ENCODE measurements at places on chromosomes 12 and 14.

DNA sequence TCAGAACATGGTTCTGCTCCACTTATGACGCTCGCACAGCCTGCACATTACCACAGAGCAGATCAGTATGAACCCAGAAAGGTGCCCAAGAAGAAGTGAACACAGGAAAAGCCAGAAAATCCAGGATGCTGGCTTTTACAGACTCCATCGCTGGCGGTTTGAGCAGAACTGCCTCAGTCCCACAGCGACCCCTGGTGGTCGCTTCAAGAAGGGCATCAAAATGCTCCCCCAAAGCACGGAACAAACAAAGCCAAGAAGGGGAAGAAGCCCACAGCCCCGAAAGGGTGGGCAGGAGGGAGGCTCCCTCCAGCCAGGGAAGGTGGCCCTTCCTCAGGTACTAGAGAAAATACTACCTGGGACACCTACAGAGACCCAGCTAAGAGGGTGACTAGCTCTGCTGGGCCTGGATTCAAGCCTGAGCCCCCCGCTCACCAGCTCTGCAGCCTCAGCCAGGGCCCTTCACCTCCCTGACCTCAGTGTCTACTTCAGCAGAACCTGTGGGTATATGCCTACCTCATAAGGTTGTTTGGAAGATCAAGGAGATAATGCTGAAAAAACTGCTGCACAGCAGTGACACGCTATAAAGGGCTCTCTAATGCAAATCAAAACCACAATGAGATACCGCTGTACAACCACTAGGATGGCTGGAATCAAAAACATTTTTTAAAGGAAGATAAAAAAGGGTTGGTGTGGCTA, 98.1 kb downstream of the NCOR2 start:
- no peak for DNase-seq

- DNase-seq: no peak
Measured at GRCh38 chr12:29398495-29398894, 17.5 kb upstream of the ERGIC2 start.

DNA sequence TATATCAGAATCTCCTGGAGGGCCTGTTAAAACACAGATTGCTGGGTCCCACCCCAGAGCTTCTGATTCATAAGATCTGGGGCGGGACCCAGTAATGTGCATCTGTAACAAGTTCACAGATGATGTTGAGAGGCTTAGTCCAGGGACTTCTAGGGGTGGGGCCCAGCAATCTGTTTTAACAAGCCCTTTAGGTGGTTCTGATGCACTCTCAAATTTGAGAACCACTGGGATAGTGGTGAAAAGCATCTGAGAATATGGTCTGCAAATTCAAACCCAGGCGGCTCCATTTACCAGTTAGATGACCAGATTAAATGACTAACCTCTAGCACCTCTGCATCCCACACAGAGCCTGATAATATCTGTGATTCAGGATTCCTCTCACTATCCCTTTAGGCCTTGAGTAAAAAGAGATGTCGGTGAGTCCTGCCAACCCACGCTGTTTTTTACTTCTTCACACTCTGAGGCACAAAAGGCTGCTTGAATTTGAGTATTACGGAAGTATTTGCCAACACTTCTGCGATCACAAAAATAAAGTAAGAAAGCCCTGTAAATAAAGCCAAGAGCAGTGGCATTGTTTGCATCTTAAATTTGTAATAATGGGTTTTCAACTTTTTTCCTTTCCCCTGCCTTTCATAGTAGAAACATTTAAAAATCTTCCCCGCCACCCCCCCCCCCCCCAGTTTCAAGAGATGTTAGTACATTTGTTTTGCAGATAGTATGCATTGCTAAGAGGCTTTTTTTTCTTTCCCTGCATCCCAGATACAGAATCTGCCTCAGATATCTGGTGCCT, 1.8 kb upstream of the FRS2 start:
- no peak for DNase-seq

DNA sequence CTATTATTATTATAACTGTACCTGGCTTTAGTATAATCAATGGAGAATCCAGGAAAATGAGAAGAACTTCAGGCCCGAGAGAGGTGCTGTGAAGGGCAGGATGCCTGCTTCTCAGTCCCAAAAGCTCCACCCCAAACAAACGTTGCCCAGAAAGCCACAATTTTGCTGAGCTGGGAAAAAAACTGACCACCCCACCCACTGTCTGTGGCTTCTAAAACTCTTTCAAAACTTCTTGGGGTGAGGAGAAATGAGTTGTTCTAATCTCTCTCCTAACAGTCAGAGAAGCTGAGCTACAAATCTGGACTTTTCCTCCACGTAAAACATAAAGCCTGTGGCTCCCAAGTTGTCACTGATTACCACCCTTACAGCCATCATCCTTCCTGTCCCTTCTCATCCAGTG, 13.4 kb downstream of the VDR start:
- no peak for DNase-seq

DNA sequence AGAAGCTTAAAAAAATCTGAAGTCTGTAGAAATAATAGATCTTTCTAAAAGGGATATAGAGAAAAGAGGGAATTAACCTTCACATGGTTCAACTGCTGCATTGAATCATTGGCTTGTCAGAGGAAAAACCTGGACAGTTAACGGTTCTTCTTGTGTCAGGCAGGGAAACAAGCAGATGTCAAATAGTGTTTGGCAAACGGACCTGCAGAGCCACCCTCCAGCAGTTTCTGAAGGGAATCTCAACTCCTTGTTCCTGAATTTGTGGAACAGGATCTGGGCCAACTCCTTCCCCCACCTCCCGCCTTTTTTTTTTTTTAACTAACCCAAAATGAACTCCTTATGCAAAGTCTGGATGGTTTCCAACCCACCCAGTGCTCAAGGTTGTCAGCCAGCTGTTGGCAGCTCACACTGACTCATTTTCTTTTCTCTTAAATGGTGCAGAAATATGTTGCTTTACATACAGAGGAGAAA, 187.3 kb downstream of the CAND1 start:
- DNase-seq: no peak

- no peak for DNase-seq
Measured at GRCh38 chr14:24858052-24858451, 191.9 kb downstream of the STXBP6 start.

GRCh38 chr12:98198261-98198982, 317.0 kb upstream of the TMPO start:
- DNase-seq: no peak

GRCh38 chr12:11896417-11896929, 174.3 kb upstream of the BCL2L14 start:
- DNase-seq: no peak

DNA sequence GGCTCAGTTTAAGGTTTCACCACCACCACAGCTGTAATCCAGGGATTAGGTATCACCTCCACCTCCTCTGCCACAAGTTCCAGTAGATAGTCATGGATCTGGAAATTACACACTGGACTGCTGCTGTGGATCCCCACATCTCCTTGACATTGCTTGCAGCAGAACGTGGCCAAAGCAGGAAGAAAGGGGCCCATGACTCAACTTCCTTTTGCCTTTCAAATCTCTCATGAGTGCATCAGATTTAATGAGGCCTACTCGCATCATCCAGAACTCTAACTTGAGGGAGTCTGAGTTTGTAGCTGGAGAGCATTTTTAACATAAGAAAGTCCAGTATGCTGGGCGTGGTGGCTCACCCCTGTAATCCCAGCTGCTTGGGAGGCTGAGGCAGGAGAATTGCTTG, 29.2 kb upstream of the TMED10 start:
- no peak for DNase-seq

DNA sequence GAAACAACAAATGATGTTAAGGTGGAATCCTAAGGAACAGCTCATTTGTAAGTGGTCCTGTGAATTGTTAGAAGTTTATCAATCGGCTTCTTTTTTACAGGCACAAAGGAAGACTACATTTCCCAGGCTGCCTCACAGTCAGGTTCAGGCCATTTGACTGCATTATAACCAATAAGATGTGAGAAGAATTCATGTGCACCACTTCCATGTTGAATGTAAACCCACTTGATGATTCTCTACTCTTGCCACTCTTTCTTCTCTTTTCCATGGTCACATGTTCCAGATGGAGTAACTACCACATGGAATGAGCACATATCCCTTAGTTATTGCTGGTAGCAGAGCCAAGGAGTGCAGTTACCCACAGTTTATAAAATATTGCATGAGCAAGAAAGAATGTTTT, 67.1 kb upstream of the GZMB start:
- no peak for DNase-seq

DNA sequence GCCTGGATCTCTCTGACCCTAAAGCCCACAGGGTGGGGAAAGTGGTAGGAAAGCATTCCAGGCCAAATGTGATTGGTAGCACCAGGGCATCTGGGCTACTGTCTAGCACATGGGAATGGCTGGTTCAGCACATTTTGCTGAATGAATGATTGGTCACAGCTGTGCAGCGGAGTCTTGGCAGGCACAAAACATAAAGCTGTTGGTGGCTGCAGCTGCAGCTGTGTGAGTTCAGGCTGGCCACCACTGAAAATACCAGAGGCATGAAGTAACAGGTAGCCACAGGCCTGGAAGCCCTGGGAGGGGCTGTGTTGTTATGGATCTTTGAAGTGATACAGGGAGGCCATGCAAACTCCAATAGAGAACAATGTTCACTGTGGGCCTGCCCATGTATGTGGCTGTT, 72.7 kb downstream of the MYRFL start:
- no peak for DNase-seq

GRCh38 chr14:100018054-100018453, 47.2 kb upstream of the EVL start:
- no peak for DNase-seq

- DNase-seq: no peak
Measured at GRCh38 chr12:76545486-76545885, 14.1 kb downstream of the OSBPL8 start.

DNA sequence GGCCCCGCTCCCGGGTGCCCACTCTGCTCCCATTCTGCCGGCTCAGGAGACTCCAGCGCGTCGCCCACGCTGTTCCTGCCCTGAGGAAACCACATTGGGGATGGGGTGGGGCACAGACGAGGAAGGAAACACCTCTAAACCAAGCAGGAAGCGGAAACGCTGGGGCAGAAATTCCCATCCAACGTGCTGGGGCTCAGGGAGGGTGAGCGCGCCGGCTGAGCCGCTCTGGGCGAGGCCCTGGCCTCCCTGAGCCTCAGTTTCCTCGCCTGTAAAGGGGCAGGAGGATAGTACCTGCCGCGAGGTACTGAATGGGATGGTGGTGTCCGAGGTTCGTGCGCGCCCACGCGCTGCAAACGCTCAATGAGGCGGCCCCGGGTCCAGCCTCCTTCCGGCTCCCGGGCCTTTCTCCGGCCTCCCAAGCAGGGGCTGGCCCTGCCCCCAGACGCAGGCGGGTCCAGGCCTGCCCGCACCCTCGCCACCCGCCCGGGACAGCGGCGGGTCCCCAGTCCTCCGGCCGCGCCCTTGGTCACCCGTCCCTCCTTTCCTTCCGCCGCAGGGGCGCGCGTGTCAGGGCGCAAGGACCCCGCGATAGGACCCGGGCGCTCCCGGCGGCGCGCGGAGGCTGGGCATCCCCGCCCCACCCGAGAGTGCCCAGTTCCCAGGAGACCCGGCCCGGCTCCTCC, 673 bp downstream of the BEGAIN start:
- no peak for DNase-seq

DNA sequence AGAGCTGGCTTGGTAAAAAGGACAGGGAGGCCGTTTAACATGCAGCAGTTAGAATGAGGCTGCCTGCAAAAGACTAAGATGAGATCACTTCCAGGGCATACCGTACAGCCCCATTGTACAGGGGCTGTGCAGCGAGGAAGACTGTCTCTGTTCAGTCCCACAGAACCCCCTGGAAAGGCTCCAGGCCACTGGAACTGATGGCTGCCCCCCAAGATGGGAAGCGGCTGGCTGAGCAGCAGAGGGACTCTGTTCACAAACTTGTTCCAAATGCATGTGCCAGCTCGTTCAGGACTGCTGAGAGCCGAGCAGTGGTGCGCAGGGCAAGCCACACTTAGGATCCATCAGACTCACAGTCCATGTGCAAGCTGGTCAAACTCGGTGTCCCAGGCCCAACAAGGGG, 82.9 kb downstream of the CHGA start:
- no peak for DNase-seq

DNA sequence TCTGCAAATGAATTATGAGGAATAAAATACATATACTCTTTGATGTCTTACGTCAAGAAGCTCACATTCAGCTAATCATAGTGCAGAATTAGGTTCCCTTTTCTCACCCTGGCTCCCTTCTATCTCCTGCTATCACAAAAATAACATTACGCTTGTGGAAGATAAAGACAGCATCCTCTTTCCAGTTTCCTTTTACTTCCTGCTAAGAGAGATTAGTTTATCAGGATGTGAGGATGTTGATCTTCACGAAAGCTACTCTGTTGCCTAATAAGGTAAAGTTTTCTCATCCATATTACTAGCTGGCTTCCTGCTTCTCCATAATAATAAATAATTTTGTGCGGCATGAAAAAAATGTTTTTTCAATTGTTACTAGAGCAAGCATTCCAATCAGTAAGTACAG, 217.7 kb upstream of the DCN start:
- DNase-seq: no peak

- DNase-seq: no peak
Measured at GRCh38 chr12:76708296-76708695, 55.6 kb upstream of the ZDHHC17 start.

- DNase-seq: no peak
Measured at GRCh38 chr12:95956557-95957145, 13.5 kb downstream of the AMDHD1 start.

GRCh38 chr14:71140157-71140556, 232.9 kb downstream of the PCNX1 start:
- no peak for DNase-seq

- DNase-seq: no peak
Measured at GRCh38 chr14:96267336-96267735, 11.3 kb downstream of the BDKRB1 start.

- no peak for DNase-seq
Measured at GRCh38 chr14:64674829-64675228, 29.4 kb upstream of the PLEKHG3 start.
